LNCaP clone FGC (cell line): ENCODE measurements at places on chromosomes 3 and 15.

- no peak for DNase-seq
Measured at GRCh38 chr15:70030851-70031250, 66.9 kb downstream of the TLE3 start.

DNA sequence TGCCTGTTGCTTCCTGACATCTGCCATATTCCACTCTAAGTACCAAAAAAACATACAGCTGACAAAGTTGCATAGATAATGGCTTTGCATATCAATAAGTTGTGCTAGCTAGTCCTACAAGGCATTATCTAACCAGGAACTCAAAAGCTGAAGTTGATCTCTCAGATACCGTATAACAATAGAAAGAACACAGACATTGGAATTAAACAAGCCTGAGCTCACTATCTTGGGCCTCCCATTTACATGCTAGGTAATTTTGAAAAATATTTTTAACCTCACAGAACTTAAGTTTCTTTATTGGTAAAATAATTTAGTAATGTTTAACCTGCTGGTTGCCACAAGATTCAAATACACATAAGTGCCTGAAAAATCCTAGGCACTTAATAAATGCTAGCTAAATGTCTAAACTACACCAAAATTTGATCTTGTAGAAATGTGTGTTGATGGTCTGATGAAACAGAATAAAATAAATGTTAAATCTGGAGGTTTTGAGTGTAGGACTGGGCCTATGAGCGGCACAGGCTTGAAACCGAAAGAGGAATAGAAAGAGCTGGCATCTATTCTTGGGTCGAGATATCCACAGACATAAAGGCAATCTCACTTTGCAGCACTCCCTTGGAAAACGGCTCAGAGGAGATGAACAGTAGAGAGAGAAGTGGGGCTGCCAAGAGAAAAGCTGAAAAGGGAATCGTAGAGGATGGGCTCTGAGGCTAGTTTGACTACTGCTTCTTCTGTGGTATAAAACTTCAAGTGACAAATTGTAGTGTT is 29.9 kb upstream of the TTC14 start:
- DNase-seq, result no peak

DNA sequence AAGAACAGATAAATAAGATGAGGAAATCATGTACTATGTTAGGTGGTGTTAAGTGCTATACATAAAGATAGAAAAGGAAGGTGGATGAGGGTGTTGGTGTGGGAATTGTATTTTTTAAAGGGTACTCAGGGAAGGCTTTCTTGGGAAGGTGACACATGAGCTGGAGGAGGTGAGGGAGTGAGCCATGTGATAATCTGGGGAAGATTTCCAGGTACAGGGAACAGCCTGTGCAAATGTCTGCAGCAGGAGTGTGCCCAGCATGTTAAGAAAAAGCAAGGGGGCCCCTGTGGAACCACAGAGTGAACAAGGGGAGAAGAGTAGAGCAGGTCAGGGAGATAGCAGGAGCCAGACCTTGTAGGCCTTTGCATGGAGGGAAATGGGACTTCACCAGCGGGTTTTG is 175.6 kb downstream of the SSR3 start:
- no peak for DNase-seq

DNA sequence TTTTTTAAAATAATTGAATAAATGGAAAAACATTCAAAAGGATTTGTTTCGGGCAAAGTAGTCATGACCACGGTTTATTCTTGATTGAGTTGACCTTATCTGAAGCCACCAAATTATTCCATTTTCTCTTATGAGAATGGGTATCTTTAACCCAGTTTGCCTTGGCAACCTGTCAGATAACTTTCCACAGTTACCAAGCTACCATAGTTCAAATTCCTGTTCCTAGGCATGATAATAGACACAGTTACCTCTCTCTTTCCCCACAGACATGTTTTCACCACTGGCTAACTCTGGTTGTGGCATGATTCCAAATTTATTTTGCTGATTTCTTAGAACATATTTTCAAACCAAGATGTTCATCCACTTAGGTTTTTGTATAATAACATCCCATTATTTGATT is 84.9 kb downstream of the NECTIN3 start:
- DNase-seq, result no peak

DNA sequence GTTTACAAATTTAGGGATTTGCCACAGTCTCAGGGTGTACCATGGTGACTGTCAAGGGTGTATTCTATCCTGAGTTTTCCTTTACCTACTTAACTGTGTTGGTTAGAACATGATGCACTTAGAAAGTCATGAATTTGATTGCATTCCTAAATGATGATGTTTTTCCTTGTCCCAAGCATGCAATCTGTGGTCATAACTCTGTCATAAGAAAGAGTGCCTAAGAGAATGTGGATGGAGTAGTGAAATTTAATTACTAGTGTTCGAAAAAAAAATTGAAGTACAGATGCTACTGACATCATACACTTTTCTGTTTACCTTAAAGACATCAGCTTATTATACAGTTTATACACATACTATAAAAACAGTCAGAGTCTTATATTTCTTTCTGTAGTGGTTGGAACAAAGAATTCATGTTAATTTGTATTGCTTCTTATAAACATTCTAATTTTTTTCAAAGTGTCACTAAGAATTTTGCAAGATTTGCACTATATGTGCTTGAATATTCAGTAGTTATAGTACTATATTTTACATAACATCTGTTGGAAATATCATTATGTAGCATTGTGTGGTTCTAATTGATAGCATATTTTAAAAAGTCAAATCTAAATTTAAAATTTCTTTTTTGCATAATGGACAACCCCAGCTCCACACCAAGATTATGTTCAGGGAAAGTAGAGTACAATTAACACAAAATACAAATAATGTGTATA is 231.3 kb upstream of the KCNMB2 start:
- DNase-seq, result no peak

DNA sequence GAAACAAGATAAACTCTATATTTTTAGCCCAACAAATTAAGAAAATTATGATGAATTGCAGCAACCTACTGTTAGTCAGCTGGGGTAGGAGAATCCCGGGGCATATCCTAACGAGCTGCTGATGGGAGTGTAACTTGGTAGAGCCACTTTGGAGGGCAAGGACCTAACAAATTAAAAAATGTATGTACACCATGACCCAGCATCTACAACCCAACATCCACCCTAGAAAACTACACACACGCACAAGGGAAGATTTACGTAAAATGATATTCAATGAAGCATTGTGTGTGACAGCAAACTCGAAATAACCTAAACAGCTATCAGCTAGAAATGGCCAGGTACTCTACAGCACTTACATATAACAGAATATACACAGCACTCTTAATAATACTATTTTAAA is 1.9 kb downstream of the BCL2A1 start:
- no peak for DNase-seq

GRCh38 chr3:3212781-3213440 is 33.4 kb upstream of the CRBN start:
- no peak for DNase-seq

DNA sequence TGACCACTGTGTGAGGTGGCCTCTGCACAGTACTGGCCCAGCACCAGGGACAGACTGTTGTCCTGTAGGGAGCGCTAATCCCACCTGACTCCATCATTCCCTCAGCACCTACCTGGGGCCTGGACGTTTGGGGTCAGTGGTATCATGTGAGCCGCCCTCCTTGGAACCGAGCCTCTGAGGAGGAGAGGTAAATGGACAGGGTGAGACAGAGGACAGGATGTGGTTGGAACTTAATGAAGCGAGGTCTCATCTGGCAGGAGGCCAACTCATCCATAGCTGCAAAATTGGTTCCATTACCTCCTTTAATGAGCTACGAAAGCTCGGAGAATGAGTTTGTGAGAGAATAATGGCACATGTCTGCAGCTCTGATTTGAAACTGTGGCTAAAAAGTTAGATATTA is 13.9 kb downstream of the MAPKAPK3 start:
- DNase-seq, result no peak

- DNase-seq, result no peak
Measured at GRCh38 chr15:90030376-90030775, 29.3 kb downstream of the ZNF710 start.

DNA sequence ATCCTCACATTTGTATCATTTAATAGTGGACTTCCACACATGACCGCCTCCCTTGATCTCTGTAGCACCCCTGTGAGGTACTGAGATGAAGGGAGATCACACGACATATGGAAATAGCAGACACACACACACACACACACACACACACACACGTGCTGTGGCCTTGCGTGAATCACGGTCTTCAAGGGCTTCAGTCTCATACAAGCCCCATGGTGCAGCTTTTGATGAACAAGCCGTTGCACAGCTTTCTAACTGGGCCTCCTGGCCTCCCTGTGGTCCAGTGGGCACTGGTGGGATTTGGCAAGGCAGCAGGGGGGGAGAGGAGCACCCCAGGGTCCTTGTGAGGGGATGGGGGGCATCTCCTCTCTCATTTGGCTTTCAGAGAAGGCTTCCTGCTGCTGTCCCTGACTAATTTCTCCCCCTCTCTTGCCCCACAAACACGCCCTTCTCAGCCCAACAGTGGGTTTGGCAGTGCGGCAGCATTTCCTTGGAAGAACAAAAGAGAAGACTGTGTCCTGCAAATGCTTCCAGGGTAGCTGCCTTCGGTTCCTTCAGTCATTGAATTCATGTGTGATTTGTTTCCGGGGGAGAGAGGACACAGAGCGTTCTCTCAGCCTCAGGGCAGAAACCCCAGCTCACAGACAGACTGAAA is 98.7 kb downstream of the SMAD6 start:
- DNase-seq, result no peak

- DNase-seq, result no peak
Measured at GRCh38 chr15:40702077-40702476, 7.1 kb downstream of the RAD51 start.

DNA sequence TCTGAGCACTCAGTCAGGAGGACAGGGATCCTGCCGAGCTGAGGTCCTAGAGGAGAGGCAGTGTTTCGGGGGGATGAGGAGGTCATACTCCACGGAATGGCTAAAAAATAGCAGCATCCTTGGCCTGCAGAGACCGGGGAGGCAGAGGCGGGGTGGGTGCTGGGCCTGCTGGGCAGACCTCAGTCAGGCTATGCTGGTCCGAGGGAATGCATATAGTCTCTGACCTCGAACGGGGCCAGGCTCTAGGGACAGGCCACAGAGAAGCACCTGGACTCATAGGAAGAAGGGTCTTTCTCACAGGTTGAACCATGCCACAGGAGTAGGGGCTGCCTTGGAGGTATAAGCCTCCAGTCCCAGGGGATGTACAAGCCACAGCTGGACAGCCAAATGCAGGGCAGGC is 14.0 kb upstream of the SKIC8 start:
- no peak for DNase-seq

DNA sequence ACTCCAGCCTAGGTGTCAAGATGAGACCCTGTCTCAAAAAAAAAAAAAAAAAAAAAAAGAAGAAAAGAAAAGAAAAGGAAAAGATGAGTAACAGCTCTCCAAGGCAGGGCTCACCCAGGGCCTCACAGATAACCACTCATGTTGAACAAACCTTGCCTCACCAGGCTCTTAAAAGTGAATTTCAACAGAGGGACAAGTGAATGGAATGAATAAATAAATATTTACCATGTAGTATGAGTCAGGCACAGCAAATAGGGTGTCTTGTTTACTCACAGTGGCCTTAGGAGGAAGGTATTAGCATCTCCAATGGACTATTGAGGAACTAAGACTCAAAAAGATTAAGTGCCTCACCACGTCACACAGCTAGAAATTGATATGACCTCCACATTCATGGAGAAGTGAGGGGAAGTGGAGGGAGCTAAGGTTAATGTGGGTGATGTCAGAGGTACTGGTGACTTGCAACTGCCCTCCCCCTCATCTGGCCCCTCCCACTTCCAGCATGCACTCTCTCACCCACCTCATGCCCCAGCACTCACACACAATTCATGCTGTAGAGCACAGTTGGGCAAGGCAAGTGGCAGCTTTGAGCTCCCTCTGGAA is 255.5 kb downstream of the UACA start:
- peak; percentile 91 for DNase-seq

GRCh38 chr3:195690951-195691350 is 29.8 kb upstream of the MUC20 start:
- DNase-seq, result no peak

GRCh38 chr3:123126031-123126430 is 59.2 kb downstream of the PDIA5 start:
- DNase-seq, result no peak

DNA sequence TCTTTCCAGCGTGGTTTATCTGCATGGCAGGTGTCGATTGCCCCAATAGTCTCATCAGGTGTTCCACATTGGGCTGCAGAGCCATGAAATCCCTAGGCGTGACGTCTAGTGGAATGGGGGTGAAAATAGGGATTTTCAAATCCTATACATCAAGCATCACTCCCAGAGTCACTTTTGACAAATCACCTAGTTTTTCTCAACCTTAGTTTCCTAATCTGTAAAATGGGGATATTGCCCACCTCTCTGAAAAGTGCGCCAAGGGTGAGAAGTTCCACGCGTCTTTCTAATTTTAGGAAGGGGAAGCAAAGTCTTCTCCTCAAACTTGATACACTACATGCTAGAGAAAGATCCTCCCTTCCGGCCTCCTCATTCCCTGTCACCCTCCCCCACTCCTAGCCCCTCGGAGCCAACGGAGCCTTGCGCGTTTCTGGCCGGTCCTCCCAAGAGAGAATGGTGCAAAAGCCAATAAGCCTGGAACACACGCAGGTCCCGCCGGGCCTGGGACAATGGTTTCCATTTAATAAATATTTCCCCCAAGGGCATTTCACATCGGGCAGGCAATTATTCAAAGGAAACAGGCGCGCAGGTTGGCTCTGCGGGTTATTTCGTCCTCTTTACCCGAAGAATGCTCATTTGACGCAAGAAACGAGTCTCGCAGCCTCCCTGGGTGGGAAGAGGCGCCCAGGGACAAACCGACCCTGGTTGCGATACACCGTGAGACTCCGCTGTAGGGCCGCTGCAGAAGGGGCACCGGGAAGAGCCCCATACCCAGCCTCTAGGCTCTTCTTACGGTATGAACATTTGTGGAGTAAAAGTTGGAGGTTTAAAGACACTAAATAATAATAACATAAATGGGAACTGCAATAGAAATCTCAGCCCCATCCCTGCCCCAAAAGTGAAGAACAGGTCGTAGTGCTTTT is 1.2 kb upstream of the SOX14 start:
- no peak for DNase-seq

DNA sequence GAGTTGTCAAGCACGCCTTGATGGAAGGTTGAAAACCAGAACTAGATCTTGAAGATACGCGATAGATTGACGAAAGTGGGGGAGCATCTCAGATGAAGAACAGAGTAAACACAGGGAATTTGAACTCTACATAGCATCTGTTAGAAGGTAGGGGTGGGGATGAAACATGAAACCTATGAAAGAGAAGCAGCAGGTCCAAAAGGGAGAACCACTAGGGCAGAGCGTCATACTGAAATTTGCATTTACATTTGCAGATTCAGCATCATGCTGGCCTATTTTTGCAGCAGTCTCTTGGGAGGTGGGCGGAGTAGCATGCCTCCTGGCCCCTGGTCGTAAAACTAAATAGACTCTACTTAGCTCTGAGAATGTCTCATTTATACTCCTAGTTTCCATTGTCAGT is 46.1 kb upstream of the RASGRP1 start:
- no peak for DNase-seq
